ENCODE measurements at places on chromosomes 11 and 22.
A peak's percentile ranks its signal among the peaks of the same experiment; 100 is the strongest.

GRCh38 chr11:61021661-61022212 is 50.3 kb downstream of the CD6 start:
- no peak for DNase-seq

DNA sequence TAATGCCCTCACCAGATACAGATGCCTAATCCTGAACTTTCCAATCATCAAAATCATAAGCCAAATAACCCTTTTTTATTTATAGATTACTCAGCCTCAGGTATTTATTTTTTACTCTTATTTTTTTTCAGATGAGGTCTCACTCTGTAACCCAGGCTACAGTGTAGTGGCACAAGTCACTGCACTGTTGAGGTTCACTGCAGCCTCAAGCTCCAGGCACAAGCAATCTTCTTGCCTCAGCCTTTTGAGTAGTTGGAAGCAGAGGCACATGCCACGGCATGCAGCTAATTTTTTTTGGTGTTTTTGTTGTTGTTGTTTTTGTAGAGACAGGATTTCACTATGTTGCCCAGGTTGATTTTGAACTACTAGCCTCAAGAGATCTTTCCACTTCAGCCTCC is 49.5 kb downstream of the TTC28 start:
- no peak for DNase-seq

GRCh38 chr11:79428406-79428805 is 12.4 kb downstream of the TENM4 start:
- DNase-seq = no peak

GRCh38 chr11:128708660-128709059 is 14.8 kb downstream of the FLI1 start:
- no peak for DNase-seq

GRCh38 chr11:96648991-96649390 is 259.2 kb downstream of the JRKL start:
- DNase-seq = peak; percentile 3

- DNase-seq = no peak
Measured at GRCh38 chr22:33796494-33796893, 123.8 kb downstream of the LARGE1 start.

- no peak for DNase-seq
Measured at GRCh38 chr11:131894615-131895544, 524.5 kb downstream of the NTM start.

DNA sequence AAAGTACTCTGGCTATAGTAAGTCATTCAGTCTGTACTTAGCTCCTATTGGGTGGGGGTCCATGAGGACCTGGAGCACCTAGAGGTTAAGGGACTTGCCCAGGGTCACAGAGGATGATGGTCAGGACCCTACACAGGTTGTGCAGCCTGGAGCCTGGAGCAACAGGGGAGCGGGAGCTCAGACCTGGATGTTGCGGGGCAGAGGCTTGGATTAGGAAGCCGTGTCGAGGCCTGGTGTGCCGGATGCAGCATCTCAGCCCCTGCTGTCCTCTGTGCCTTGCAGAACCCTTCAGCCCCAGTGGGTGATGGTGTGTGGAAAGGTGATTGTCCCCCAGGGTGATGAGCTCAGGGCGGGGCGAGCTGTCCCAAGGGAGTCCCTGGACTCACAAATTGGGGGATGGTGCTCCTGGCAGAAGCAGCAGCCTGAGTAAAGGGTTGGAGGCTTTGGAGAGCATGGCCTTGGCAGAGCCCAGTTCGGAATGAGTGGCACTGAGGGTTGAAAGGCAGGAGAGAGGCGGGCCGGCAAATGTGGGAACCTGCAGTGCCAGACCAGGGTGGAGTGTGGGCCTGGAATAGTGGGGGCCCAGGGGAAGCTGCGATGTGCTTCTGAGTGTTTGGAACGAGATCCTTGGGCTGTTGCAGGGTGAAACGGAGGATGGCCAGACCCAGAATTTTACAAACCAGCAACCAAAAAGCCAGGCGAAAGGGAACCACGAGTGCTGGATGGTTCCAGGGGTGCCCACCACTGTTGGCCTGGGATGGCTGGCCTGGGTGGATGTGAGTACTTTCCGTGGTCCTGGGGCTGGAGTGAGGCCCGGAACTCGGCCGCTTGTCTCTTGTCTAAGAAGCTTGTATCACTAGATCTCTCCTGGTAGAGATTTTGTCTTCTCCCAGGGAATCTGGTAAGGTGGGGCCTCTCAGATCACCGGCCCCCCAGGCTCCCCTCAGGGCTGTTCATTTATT is 2.9 kb downstream of the TPCN2 start:
- DNase-seq = no peak

DNA sequence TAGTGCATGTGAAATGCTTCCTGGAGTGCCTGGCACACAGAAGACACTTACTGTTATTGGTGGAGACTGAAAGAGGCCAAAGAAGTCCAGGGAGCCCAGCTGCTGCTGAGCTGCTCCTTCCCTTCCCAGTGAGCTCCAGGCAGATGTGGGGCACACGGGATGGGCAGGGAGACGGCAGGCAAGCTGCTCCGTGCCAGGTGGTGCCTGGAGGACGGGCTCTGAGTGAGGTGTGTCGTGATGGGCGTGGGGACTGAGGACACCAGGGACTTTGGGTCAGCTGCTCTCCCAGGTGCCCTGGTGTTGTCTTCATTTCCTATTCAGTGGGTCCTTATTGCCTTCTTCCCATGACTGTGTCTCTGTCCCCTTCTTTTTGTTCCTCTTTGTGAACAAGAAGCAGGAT is 19.5 kb downstream of the TAB1 start:
- DNase-seq = no peak

- no peak for DNase-seq
Measured at GRCh38 chr22:25490896-25491295, 73.6 kb upstream of the GRK3 start.

- no peak for DNase-seq
Measured at GRCh38 chr22:33984211-33984610, 63.9 kb upstream of the LARGE1 start.

GRCh38 chr11:72721689-72722049 is 30.5 kb downstream of the ARAP1 start:
- DNase-seq = no peak

DNA sequence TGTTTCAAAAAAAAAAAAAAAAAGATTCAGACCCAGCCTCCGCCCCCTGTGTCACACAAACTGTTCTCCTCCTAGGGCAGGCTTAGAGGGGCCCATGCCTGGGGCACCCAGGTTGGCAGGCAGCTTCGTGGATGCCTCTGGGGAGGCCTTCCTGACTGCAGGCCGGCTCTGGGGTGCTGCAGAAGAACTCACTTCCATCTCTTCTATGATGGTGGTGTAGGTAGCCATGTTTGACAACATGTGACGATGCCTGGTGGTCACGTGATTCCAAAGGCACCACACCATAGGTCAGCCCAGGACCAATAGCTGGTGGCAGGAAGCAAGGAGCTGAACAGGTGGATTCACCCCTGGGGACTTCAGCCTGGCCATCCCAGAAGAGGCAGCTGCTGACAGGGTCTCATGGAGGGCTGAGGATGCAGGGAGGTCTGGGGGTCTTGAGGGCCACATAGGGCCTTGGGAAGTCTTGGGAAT is 24.1 kb upstream of the CELSR1 start:
- no peak for DNase-seq

GRCh38 chr22:45628515-45628914 is 43.1 kb upstream of the ATXN10 start:
- DNase-seq = no peak

GRCh38 chr22:49371325-49372110 is 456.2 kb downstream of the BRD1 start:
- DNase-seq = no peak

DNA sequence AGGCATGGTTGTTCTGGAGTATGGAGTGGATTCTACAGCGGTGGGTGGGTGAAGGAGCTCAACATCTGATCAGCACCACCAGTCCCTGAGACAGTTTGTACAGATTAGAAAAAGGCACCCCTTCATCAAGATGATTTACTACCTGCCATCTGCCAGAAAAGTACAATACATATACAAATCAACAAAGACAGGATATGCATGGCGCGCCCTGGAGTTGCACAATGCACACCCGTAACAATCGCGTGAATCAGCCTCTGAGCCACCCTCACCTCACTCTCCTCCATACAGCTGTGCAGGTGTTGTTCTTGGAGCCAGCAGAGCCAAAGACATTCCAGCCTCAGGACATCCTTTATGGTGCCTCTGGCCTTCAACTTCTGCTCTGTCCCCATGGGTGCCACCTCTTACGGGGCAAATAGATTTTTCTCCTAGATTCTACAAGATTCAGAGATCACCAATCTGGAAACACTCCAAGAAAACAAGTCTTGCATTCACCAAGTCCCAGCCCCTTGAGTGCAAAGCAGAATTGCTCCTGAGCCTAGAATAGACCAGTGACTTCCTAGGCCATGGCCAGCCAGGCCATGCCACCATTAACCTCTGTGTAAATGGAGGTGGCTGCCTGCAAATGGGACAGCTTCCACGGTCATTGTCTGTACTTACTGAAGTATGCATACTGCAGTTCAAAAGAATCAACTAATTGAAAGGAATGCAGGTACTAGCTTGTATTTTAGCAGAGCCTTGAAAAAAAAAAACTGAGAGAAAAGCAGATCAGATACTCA is 490.9 kb downstream of the SOX6 start:
- no peak for DNase-seq

DNA sequence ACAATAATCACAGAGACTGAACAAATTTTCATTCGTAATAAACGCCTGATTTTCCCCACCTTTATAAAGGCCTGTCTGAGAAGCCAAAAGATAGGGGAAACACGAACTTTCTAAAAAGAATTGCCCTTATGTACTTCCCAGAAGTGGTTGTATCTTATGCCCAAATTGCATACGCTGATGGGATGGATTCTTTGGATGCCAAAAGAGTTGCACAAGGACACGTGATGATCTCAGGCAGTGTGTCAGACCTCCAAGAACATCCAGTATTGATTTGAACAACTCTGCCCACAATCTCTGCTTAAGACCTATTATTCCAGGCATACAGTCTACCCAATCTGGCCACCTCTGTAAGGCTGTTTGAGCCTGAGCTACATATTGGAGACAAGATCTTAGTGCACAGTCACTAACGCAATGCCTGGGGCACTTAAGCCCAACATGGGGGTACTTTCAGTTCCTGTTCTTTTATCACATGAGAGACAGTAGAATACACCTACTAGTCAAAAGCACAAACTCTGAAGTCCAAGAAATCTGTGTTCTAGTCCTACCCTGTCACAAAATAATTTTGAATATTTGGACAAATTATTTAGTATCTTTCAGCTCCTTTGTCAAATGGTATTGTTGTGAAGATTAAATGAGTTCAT is 38.9 kb downstream of the OR10A6 start:
- DNase-seq = no peak

- DNase-seq = no peak
Measured at GRCh38 chr11:134382257-134382656, 29.8 kb downstream of the B3GAT1 start.

- no peak for DNase-seq
Measured at GRCh38 chr11:60390419-60390818, 5.8 kb upstream of the MS4A14 start.

- no peak for DNase-seq
Measured at GRCh38 chr22:32686354-32686753, 115.2 kb upstream of the TIMP3 start.

GRCh38 chr11:74033046-74033445 is 24.2 kb upstream of the UCP3 start:
- no peak for DNase-seq

- no peak for DNase-seq
Measured at GRCh38 chr22:16914006-16914405, 88.8 kb upstream of the XKR3 start.

GRCh38 chr11:92687724-92688123 is 281.7 kb upstream of the MTNR1B start:
- no peak for DNase-seq

GRCh38 chr11:117638911-117639543 is 158.0 kb downstream of the DSCAML1 start:
- DNase-seq = no peak

GRCh38 chr11:44623731-44624491 is 58.4 kb downstream of the CD82 start:
- DNase-seq = no peak

DNA sequence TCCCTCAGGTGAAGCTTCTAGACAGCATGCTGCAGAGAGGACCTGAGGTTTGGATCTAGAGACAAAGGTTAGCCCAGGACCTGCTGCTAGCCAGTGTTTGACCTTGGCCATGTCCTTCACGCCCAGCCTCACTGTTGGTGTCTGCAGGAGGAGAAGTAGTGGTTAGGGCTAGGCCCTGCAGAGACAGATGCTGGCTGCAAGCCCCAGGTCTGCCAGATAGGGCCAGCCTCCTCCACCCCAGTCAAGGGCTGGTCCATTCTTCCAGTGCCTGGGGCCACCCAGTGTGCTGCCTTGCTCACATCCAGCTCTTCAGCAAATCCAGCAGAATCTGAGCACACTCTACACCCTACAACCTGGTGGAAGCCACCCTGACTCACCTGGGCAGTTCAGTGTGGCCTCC is 21.5 kb upstream of the MIEF1 start:
- no peak for DNase-seq

- no peak for DNase-seq
Measured at GRCh38 chr22:48840112-48840949, 987.3 kb downstream of the BRD1 start.

DNA sequence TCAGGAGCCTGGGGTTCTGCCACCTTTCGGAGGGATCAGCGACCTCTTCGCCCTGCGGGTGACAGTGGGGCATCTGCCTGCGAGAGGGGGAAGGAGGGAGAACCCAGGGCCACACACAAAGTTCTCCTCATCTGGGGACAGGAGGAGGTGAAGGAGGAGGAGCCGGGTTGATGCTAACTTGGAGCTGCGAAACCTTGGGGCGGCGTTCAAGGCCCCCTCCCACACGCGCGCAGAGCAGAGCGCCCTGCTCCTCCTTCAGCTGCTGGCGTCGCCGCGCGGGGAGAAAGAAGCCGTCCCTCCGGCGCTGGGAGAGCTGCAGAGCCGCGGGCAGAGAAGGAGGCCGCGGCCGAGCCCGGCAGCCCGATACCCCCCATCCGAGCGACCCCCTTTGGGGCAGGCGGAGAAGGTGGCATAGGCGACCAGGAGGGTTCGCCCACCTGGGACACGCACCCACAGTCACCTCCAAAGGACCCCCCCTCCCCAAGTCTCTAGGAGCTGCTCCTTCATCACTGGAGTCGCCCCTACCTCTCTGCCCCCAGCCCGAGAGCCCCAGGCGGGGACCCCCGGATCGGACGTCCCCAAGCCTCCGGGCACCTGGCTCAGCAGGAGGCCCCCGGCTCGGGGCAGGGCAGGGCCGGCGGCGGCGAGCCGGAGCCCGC is at the start of gene RASD2:
RASD2 (plus strand) TSS at position 237 of the 659 bp plus-strand sequence. CDS start 5,979 bp downstream, outside the sequence.
- no peak for DNase-seq

DNA sequence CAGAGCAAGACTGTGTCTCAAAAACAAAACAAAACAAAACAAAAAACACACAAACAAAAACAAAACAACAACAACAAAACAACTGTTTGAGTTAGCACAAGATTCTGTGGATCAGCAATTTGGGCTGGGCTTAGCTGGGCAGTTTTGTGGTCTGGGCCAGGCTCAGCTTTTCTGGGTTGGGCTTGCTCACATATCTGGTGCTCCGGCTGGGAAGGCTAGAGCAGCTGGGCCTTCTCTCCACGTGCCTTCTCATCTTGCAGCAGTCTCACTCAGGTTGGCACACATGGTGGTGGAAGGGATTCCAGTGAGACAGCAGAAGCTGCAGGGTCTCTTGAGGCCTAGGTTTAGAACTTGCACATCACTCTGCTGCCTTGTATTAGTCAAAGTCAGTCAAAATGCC is 35.7 kb downstream of the EIF3F start:
- DNase-seq = no peak
